ENCODE measurements at places on chromosomes 1 and 21.

GRCh38 chr1:117570988-117571409, 34.8 kb upstream of the TENT5C start:
- DNase-seq, result no peak

- no peak for DNase-seq
Observed at GRCh38 chr21:14526836-14527695, 19.0 kb downstream of the SAMSN1 start.

DNA sequence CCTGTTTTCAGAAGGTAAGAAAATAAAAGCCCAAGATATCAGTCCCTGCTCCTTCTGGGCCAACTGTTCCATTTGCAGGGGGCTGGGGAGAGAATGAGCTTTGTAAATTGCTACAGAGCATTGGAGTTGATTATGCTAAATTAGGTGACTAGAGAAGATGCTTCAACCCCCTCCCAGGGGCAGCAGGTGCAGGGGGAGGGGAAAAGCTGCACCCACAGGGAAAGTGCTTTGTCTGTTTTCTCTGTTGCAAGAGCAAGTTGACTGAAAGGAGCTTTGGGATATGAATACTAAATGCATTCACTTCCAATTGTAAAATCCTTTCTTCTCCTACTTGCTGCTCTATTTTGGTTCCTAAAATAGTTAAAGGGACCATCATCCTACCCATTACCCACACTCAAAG, 16.5 kb upstream of the PIGM start:
- DNase-seq, result no peak

DNA sequence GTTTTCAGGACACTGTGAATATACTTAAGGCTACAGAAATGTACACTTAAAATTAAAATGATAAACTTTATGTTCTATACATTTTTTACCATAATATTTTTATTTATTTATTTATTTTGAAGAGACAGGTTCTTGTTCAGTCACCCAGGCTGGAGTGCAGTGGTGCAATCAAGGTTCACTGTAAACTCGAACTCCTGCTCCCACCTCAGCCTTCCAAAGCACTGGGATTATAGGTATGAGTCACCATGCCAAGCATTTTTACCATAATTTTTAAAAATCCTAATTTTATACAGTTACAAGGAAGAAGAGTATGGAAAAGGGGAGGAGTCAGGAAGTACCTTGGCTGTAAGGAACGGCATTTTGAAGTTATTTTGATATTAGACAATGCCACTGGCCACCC, 23.6 kb upstream of the ANGPTL3 start:
- no peak for DNase-seq

DNA sequence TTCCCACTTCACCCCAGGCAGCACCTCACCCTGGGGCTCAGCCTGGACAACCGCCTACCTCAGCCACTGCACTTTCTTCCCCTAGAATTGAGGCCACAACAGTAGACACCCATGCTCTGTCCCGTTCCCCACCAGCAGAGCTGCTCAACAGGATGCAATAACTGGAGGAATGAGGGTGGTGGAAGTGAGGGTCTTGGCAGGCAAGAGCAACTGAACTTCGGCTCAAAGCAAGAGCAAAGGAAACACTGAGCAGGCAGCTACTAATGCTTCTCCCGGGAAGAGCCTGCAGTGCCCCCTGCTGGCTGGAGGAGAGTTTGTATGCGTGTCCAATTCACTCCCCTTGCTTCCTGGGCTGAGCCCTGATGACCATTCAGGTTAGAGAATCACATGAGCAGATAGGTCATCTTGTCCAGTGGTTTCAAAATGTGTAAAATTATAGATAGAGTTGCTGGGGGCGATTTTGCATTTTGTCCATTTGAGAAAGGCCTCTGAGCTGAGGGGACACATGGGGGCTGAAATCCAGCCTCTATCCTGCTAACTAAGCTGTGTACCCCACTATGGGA, 13.9 kb downstream of the NT5C1A start:
- peak; percentile 78 for DNase-seq

DNA sequence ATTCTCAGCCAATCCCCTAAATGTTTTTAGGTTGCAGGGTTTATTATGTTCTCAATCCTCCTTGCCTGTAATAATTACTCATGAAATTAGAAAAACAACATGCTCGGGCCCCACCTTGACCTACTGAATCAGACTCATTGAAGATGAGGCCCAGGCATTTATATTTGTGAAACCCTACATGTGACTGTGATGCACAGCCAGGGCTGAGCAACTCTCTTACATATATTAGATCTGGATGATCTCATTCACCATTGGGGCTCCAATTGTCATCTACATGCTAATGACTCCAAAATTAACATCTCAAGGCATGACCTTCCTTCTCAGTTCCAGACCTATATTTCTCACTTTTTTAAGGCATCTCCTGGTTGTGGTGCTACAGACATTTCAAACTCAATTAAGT, 103.3 kb downstream of the WDR3 start:
- DNase-seq, result no peak

- no peak for DNase-seq
Observed at GRCh38 chr1:217620814-217621213, 10.1 kb downstream of the GPATCH2 start.

DNA sequence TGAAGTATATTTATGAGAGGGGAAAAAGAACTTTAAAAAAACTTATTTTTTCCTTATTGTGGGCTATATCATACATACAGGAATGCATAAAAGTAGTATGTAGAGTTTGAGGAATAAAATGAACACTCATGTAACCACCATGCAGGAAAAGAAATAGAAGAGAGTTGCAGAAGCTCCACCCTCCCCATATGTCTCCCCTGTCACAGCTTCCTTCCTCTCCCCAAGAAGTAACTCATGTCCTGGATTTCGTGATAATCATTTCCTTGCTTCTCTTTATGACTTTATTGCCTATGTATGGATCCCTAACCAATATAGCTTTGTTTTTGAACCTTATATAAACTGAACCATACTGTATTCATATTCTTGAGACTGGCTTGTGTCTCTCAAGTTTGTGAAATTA, 126.4 kb downstream of the ZZZ3 start:
- DNase-seq, result no peak

DNA sequence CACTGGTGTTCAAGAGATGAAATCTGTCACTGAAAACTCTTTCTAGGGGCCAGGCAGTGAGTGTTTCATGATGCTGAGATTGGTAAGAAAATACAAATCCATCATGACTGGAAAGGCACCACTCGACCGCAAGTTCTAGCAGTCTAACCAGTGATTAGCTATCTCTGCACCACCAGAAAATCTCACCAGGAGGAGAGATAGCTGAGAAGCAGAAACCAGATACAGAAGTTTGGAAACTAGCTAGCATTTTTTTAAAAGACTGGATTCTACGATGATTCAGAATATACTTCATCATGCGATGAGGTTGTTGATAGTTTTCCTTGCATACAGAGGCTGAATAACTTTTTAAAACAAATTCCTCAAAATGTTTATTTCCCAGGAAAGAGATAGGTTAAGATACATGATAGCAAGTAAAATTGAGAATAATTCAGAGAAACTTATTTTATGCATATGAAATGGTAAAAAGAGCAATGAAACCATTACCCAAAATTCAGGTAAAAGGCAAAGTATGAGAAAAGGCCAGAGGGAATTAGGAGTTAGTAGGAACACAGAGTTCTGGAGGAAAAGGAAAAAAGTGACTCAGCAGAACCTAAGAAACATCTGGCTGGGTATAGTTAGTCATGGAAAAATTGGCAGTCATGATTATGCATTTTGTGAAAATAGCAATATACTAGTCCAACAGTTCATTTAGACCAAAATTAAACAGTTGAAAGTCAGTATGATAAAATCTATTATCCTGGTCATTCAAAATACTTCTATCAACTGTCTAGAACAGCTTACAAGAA, 3.3 kb upstream of the F3 start:
- peak; percentile 38 for DNase-seq

GRCh38 chr21:40652436-40652835, 194.5 kb downstream of the DSCAM start:
- DNase-seq, result no peak

- DNase-seq, result peak; percentile 85
Observed at GRCh38 chr1:33633019-33633801, 160.8 kb downstream of the ZSCAN20 start.

DNA sequence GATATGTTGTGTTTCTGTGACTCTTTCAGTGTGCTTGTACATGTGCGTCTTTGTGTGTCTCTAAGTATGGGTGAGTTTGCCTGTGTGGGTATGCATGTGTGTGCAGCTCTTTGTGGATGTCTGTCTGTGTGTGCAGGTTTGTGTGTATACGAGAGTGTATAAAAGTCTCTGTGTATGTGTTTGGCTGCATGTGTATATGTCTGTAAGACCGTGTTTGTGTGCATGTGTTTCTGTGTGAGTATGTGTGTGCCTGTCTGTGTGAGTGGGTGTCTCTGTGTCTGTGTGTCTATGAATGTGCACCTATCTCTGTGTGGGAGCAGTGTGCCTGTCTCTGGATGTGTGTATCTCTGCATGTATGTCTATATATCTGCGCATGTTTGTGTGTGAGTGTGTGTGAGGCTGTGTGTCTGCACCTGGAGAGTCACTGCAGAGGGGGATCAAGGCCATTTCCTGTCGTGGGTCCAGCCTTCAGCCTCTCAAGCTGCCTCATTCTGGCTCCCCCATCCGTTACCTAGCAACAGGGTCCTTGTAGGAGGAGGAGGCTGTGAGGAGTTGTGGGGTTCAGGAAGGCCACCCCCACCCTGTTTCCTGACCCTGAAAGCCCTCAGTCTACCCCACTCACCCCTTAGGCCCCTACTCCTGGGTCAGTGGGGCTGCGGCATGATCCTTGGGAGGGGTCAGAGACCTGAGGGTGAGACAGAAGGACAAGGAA, 10.4 kb downstream of the FGR start:
- no peak for DNase-seq

DNA sequence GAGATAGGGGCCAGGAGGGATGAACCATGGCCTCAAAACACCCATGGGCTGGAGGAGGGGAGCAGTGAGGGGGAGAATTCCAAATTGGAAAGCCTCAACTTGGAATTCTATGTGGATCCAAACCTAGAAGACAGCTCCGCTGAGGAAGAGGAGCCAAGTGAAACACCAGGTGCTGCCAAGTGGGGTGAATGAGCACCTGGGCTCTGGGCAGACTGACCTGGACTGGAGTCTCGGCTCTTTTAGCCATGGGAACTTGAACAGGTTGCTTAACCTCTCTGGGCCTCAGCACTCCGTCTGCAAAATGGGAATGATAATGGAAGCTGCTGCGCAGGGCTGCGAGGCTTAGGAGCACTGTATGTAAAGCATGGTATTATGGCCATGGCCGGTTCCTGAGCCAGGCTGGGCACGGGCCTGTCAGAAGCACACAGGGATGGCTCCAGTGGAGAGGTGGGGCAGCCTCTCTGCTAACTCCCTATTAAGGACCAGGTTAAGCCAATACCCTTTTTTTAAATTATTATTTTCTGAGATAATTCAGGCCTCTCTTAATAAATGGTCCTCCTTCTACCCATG, 81.5 kb downstream of the SYT2 start:
- no peak for DNase-seq

DNA sequence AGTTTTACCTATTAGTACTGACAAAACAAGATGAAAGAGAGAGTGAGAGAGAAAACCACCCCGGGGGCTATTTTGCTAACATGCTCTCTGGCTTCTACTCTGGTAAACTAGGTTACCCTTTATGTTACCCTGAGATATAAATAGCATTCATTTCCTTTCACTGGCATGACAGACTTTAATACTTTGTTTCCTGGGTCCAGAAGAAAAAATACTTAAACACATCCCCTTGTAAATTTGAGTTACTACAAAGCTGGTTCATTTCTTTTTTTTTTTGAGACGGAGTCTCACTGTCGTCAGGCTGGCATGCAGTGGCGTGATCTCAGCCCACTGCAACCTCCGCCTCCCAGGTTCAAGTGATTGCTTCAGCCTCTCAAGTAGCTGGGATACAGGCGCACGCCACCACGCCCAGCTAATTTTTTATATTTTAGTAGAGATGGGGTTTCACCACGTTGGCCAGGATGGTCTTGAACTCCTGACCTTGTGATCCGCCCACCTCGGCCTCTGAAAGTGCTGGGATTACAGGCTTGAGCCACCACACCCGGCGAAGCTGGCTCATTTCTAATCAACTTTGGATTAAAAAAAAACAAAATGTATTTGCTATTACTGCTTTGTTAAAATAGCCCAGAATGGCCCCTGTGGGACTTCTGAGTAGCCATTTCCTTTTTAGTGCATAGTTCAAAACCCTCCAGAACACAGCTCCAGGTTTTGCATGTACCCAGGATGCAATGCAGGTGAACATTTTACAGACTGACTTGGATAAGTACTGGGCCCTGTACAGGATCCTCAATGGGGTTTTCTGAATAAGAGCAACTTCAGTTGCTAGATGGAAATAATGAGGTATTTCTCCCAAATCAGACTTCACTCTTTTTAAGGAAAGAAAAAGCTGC, 20.6 kb downstream of the INPP5B start:
- DNase-seq, result no peak

GRCh38 chr21:34183331-34183928, 110.1 kb downstream of the MRPS6 start:
- DNase-seq, result no peak

- no peak for DNase-seq
Observed at GRCh38 chr1:90402893-90403849, 313.9 kb downstream of the BARHL2 start.

DNA sequence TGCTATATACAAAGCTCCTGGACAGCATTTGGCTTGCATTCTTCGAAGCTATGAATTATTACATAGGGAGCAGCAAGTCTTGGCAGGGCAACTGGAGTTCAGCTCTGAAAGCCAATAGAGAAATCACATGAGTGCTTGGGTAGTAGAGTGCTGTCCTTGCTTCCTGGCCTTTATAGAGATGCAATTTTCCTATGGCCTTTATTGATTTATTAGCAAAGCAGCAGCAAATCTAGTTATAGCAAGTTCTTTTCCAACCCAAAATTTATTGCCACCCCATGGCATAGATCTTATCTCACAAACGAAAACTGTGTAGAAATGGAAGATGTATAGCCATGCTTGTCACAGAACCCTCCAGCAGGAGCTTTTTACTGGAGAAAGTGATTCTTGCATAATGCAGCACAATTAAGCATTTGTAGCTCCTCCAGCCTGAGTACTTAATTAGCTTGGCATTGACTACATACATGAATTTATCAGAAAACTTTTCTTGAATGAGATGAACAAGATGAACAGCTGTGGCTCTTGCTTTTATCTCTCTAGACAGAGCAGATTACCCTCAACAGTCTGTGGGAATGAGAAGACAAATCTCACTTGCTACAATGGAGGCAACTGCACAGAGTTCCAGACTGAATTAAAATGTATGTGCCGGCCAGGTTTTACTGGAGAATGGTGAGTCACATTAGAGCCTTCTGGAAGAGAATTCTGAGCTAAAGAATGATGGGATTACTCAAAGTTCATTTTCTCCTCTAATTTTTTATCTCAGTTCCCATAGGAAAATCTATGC, 170.1 kb downstream of the CRB1 start:
- peak; percentile 55 for DNase-seq

Measured in hematopoietic multipotent progenitor cell treated with erythropoietin and hydrocortisone succinate and interleukin-3 and kit ligand, for 8 days (in vitro differentiated cells).